ENCODE measurements at places on chromosomes 7 and 10. TPM values are rescaled to one million over a fixed set of nuclear protein-coding genes. Genes with fewer than 3 reads are reported as not detected.
A peak's percentile ranks its signal among the peaks of the same experiment; 100 is the strongest.

The MBLAC1 gene
- total RNA-seq = 1.1 TPM

- no peak for DNase-seq
These were observed 395.6 kb downstream of the TNS3 start for GRCh38 chr7:47186316-47186715.

The TES gene
- total RNA-seq = 87.3 TPM

The CYP26C1 gene
- total RNA-seq = 0.26 TPM

DNA sequence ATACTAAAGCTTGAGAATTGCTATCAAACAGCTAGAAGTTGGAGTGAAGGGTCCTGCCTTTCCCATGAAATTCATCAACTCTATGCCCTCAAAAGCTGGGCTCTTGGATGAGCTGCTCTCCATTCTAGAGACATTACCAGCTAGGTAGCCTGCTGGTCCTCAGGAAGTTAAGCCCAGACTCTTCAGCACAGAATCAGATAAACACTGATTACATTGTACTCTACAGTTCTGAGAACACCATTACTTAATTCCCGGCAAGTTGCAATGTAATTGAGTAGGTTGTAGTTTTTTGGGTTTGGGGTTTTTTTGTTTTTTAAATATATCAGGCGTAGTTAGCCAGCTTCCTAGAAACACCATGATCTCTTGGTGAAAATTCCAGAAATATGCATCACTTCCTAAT, 84.1 kb upstream of the PIK3CG start:
- DNase-seq = no peak

The BICC1 gene
- total RNA-seq = 0.33 TPM

DNA sequence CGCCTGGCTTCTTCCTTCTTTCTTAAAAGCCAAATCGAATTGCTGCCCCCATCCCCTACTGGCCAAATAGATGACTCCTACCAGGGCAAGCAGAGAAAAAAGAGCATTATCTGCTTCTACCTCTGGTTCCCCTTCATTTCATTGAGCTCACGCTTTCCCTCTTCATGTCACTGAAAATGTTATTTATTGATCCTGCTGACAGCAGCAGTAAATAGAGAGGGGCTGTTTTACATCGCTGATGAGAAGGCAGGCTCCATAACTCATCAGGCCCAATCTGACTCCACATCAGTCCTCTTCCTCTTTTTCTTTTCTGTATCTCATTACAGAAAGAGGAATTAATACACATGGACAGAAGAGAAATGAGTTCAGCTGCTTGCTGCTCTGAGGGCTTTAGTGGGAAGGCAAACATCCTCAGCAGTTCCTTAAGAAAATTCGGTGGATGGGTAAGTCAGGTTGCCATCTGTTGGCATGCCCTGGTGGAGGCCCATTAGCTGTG, 904.1 kb downstream of the KCNMA1 start:
- no peak for DNase-seq

DNA sequence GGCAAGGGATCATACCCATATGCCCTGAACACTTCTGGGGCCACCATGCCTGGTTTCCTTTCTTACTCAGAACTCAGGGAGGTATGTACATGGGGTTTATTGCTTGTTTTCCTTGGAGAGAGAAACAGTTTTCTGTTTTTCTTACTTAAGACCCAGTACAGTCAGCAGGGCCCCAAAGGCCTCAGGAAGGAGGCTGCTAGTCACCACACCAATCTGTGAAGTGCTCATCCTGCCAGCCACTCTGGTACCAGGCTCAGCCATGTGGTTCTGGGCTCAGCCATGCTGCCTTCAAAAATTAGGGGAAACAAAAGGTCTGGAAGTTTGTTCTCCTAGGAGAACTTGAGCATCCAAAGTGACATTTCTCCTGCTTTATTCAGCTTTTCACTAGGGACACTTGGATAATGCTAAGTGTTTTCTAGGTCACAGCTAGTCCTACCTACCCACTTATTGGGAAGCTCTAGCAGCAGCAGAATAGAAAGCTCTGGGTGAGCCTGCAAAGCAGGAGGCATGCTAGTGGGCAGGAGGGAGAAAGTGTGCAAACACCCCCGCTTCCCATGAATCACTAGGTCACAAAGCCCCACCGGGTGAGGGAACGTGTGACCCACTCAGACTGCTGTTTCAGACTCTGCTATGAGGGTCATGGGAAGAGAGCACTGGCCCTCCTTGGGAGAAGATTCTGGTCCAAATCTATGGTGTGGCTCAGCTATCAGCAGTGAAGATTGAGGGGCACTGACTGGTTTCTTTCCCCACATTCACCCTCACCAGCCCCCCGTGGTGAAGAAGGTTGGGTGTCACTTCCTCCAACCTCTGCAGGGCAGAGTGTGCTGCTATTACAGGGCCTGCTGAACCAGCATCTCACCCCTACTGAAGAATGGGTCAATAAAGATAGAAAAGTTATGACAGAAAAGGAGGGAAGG, 23.9 kb downstream of the NUDCD3 start:
- no peak for DNase-seq

- DNase-seq = no peak
These were observed 140.5 kb downstream of the LRRC4 start for GRCh38 chr7:127890726-127891125.

The GSTO2 gene
- total RNA-seq = 20.6 TPM

The MSS51 gene
- 2.2 TPM for total RNA-seq

The ATP6V0E2 gene
- total RNA-seq = 15.4 TPM

GRCh38 chr7:45898222-45898621, 9.9 kb downstream of the IGFBP1 start:
- no peak for DNase-seq

DNA sequence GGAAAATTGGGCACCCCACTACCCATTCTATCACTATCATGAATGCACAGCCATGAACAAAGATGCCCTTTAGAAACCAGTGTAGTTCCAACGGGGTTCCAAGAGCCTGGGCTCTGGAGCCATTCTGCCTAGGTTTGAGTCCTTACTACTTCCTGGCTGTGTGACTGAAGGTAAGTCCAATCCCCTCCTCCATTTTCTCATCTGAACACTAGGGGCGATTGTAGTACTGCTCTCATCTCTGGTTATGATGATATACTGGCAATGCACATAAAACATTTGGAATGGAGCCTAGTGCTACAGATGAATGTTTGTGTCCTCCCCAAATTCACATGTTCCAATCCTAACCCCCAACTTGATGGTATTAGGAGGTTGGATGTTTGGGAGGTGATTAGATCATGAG, 28.1 kb upstream of the CDH23 start:
- DNase-seq = no peak

- DNase-seq = peak; percentile 74
These were observed 1.3 kb downstream of the FBXL15 start for GRCh38 chr10:102421757-102422512.

The VAX1 gene
- total RNA-seq = 0.81 TPM

- DNase-seq = peak; percentile 83
These were observed 34.7 kb downstream of the ACADSB start for GRCh38 chr10:123043409-123043925.

The IDI1 gene
- total RNA-seq = 102 TPM

GRCh38 chr10:49010295-49010694, 70.7 kb upstream of the LRRC18 start:
- no peak for DNase-seq

DNA sequence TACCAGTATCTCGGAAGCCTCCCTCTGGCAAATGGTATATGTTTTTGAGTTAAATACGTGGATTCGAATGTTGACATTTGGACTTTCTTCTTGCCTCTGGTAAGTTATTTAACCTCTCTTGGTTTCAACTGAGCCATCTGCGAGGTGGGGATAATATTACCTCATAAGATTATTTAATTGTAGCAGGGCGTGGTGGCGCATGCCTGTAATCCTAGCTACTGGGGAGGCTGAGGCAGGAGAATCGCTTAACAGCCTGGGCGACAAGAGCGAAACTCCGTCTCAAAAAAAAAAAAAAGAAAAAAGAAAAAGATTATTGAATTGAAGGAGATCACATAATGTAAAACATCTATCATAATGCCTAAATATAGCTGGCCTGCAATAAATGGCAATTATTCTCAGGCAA, 396 bp upstream of the TAF5 start:
- no peak for DNase-seq

- DNase-seq = no peak
These were observed 8.8 kb upstream of the SLC13A4 start for GRCh38 chr7:135736586-135737305.

DNA sequence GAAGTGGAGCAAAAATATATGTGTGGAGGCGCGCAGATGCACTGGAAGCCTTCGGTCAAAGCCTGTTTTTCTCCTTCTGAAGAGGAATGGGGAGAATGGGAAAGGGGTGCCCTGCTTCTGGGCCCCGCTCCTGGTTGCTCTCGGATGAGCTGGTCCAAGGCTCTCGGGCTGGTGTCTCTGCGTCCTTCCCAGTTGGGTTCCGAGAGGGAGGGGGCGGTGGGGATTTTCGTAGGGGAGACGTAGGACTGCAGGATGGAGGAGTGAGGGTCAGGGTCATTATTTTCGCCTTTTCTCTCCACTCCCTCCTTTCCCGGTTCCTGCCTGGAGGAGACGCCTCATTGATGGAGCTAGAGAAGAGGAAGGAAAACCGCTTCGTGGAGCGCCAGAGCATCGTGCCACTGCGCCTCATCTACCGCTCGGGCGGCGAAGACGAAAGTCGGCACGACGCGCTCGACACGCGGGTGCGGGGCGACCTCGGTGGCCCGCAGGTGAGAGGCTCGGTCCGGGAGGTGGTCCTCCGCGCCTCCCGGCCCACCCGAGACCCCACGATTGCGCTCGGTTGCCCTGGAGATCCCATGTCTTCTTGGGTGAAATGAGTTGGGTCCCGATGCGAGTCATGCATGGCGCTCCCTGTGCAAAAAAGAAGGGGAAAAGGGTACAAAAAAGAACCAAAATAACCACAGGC, 790 bp downstream of the ADAM22 start:
- peak; percentile 59 for DNase-seq

The CTAGE6 gene
- not detected for total RNA-seq

GRCh38 chr7:99742737-99743394, 7.9 kb upstream of the CYP3A7 start:
- no peak for DNase-seq

DNA sequence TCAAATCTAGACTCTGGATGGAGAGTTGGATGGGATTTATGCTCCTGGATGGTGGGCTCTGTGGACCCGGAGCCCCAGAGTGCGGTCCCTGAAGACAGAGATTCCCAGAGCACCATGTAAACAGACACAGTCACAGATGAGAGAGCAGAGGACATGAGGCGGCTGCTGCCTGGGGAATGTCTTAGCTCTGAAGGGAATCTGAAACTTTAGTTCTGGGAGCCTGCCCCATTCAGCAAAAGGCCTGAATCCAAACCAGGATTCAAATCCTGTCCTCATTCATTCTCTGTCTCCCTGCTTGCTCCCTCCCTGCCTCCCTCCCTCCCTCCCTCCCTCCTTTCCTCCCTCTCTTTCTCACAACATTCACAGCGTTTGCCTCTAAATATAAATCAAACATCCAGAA, 49.5 kb upstream of the CALD1 start:
- no peak for DNase-seq

The SMURF1 gene
- total RNA-seq = 20.2 TPM

The OR2A42 gene
- total RNA-seq = not detected

DNA sequence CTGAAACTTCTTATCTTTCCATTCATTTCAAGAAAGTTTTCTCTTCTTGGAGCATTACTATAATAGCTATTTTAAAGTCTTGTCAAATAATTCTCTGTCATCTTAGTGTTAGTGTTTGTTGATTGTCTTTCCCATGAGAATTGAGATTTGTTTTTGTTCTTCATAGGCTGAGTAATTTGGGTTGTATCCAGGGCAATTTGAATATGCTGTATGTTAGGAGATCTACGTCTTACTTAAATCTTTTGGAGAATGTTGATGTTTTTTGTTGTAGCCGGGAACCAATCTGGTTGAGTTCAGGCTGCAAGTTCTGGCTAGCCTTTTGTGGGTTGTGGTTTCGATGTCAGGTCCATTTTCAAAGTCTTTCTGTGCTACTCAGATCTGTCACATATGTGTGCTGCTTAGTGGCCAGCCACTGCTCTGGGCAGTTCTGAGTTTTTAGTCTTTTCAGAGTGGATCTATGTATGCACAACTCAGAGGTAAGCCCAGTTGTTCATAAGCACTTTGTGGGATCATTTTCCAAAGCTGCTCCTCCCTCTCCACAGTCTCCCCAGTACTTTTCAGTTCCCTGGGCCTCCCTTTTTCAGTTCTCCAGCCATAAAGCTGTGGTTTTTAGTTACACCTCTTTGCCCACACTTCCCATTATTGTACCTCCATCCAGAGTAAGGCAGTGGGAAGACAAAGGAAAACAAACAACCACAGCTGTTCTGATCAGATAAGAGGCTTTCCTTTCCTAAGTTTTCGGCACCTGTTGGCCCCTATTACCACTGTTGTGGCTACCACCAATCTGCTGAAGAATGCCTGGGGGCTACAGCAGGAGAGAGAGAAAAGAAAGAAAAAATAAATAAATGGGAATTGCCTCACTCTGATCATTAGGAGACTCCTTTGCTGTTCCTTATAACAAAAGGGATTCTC, 4.7 kb upstream of the CCNJ start:
- DNase-seq = no peak

The C10orf105 gene
- total RNA-seq = 0.18 TPM

The GPR15LG gene
- not detected for total RNA-seq

GRCh38 chr10:30816159-30816819, 186.7 kb upstream of the LYZL2 start:
- DNase-seq = no peak

DNA sequence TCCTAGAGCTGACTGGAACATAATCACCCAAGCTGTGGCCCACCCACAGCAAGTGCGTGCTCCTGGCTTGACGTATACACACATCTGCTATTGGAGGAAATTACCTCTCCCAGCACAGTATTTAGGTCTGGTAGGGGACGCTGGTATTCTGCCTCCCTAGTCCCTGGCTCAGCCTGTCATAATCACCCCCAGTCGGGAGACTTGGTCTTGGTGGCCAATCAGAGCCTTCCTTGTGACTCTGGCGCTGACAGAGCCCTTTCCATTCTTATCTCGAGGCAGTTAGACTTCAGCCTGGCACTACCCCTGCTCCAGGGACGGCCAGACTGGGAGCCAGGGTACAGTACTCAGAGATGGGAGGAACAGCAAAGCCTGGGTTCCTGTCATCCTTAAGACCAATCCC, 14.3 kb upstream of the PRKAG2 start:
- no peak for DNase-seq

The ZNF92 gene
- 34.1 TPM for total RNA-seq

DNA sequence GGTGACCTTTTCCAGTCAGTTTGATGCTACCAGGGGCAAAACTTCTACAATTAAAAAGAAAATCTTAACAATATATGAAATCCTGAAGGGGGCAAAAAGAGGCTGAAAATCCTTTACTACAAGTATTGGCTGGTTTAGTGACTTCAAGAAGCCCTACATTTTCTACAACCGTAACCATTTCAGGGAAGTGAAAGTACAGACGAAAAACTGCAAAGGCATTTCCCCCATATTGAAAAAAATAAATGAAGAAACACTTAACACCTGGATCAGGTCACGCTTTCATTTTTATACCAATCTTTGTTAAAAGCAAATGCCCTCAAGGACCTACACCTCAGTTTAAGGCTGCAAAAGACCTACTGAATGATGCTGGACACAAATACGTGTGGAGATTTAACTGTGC, 38.6 kb downstream of the IL6 start:
- DNase-seq = no peak

DNA sequence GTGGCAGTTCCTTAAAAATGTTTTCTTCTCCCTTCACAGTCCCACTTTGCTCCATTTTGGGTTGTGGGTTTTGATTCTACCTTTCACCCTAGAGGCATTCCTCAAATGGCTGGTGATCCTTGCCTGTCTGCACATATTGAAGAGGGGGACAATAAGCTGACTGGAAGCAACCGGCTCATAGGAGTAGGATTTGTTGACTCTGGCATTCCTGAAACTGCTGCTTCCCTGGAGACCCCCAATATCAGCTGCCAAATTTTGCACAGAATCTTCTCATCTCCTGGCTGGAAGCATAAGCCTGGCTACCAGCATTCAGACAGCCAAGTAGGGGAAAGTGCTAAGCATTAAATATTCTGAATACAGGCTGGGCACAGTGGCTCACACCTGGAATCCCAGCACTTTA, 53.7 kb downstream of the KIF5B start:
- no peak for DNase-seq

All from H7 (cell line).